Posterior vena cava (tissue), 2 donors: ENCODE measurements at places on chromosomes 13 and 19. TPM values are rescaled to one million over a fixed set of nuclear protein-coding genes. Genes with fewer than 3 reads are reported as not detected.

METTL21C gene
- total RNA-seq = not detected

FGF22 gene
- total RNA-seq = 0.37 TPM

CEACAM8 gene
- total RNA-seq = not detected

DNA sequence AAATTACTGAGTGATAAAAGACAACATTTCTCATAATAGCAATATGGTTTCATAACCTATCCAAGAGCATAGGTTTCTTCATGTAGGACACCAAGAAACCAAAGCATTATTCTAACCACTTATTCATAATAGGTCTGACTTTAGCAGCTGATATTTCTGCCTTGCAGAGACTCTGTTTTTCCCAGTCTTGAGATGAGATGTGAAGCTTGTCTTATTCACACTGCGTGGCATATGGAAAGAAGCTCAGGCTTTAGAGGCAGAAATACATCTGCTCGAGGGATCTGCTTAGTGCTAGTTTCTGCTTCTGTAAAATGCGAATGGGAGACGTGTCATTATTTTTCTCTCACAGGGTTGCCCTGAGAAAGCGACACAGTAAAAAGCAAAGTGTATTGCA, 232.0 kb upstream of the SPRY2 start:
- DNase-seq = no peak

ZNF235 gene
- 5.7 TPM for total RNA-seq

PRRG2 gene
- total RNA-seq = 0.46 TPM
